ENCODE measurements at places on chromosomes 16 and 17. TPM values are rescaled to one million over a fixed set of nuclear protein-coding genes. Genes with fewer than 3 reads are reported as not detected.

DNA sequence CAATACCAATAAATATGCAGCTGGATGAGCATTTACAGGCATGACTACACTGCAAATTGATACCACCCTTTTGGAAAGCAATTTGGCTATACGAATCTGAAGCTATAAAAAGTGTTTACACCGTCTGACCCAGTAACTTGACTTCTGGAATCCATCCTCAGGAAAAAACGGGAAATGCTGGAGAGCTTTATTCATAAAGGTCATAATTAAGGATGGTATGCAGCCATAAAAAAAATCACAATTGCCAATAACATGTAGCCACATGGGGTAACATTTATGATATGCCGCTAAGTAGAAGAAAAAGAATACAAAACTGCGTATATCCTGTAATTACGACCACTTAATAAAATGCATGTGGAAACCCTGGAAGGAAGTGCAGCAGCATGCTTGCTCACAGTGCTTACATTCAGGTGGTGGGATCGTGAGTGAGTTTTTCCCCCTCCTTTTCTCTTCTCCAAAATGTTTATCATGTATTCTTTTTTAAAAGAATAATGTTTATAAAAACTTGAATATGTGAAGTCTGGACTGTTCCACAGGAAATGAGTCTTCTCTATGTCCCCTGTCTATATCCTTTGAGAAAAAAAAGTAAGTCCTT lies 34.2 kb downstream of the COPRS start:
- DNase-seq, result no peak
- no peaks in the 10 kb centered on the region for H3K27me3 ChIP-seq
- H3K4me3 ChIP-seq, result no peak overlapping the region
- H3K4me1 ChIP-seq, result no peaks in the 10 kb centered on the region
- no peaks in the 10 kb centered on the region for H3K36me3 ChIP-seq

DNA sequence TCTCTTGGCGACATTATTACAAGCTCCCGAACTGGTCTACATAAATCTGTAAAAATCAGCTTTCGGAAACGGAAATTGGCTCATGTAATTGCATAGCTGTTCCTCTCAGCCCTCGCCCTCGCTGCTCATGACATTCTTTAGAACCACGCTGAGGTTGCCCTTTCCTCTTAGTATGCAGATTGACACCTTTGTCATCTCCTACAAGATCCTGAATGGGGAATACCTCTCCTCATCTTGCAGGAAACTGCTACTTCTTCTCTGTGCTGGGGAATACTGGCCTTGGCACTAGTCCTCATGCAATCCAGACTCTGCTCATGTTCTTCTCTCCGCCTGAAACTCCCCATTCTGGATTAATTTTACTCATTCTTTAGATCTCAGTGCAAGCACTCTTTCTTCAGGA lies 22.2 kb upstream of the CDH8 start:
- H3K36me3 ChIP-seq, result no peaks in the 10 kb centered on the region
- no peak for DNase-seq
- H3K27ac ChIP-seq, result no peak overlapping the region
- H3K4me1 ChIP-seq, result no peaks in the 10 kb centered on the region
- no peaks in the 10 kb centered on the region for H3K27me3 ChIP-seq

GRCh38 chr17:80984749-80985148 lies 6.9 kb upstream of the CHMP6 start:
- no peaks in the 10 kb centered on the region for H3K27me3 ChIP-seq
- H3K36me3 ChIP-seq, result no peaks in the 10 kb centered on the region
- peaks cover 17% of the 10 kb centered on the region for H3K4me1 ChIP-seq
- no peak overlapping the region for H3K4me3 ChIP-seq
- H3K27ac ChIP-seq, result no peak overlapping the region

GRCh38 chr17:62101090-62101489 lies 36.0 kb upstream of the MED13 start:
- DNase-seq, result no peak
- no peak overlapping the region for H3K4me3 ChIP-seq
- H3K36me3 ChIP-seq, result no peaks in the 10 kb centered on the region
- no peaks in the 10 kb centered on the region for H3K4me1 ChIP-seq

- H3K27ac ChIP-seq, result no peak overlapping the region
- H3K27me3 ChIP-seq, result no peaks in the 10 kb centered on the region
- no peaks in the 10 kb centered on the region for H3K4me1 ChIP-seq
- H3K36me3 ChIP-seq, result no peaks in the 10 kb centered on the region
- H3K4me3 ChIP-seq, result no peak overlapping the region
- DNase-seq, result peak; percentile 57
These were observed 8.7 kb upstream of the IL4R start for GRCh38 chr16:27304881-27305745.

GRCh38 chr17:40460604-40460967 lies 17.3 kb downstream of the IGFBP4 start:
- peaks cover 24% of the 10 kb centered on the region for H3K4me1 ChIP-seq
- no peak overlapping the region for H3K4me3 ChIP-seq

DNA sequence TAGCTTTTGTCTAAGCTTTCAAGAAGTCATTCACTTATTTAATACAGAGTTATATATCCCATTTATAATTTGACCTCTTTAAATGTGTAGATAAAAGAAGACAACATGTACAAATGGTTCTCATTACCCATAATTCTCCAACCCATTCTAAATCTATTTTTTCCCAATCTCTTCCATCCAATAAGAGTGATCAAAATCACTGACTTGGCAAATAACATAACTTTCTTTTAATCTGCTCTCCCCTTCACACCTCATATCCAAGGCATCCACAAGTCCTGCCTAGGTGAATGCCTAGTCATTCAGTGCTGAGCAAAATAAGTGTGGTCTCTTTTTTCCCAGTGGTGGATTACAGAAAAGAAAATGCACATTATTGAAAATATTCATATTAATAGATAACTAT lies 1231.1 kb downstream of the CDH11 start:
- no peaks in the 10 kb centered on the region for H3K27me3 ChIP-seq
- no peaks in the 10 kb centered on the region for H3K4me1 ChIP-seq
- H3K4me3 ChIP-seq, result no peak overlapping the region
- no peak for DNase-seq

KRTAP1-5 gene
- not detected for total RNA-seq

FOXK2 gene
- total RNA-seq, result 131 TPM

TMEM204 gene
- 145 TPM for total RNA-seq

MPG gene
- total RNA-seq, result 406 TPM

MYH2 gene
- total RNA-seq, result not detected

AGRP gene
- not detected for total RNA-seq

GRB7 gene
- 1.6 TPM for total RNA-seq

THOC6 gene
- 32.6 TPM for total RNA-seq

CPHXL2 gene
- not detected for total RNA-seq

HLF gene
- total RNA-seq, result 11.3 TPM

Data from ascending aorta (tissue), 2 donors.